ENCODE measurements at places on chromosomes 1 and 21.

DNA sequence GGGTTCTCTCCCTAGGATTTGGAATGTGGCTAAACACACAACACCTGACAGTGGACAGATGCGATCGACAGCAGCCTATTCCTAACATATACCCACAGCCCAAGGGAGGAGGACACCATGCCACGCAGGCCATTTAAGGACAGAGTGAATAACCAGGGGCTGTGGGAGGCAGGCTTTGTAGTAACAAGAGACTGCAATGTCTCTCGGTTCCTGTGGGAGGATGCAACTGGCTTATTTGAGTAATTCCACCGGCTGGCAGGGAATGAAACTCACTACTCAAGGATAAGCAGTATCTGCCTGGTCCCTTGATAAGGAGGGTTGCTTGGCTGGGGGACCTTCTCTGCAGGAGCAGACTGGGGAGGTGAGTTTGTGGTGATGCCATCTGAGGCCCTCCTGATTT lies 109.6 kb downstream of the PCP4 start:
- DNase-seq = no peak

- DNase-seq = no peak
Measured at GRCh38 chr21:34271189-34271851, 92.5 kb upstream of the KCNE2 start.

GRCh38 chr1:174135211-174135610 lies 24.1 kb upstream of the RABGAP1L start:
- no peak for DNase-seq

GRCh38 chr1:4224684-4225467 lies 324.8 kb upstream of the C1orf174 start:
- no peak for DNase-seq

- no peak for DNase-seq
Measured at GRCh38 chr1:15261155-15262002, 14.4 kb downstream of the FHAD1 start.

GRCh38 chr1:5751833-5752745 lies 240.1 kb downstream of the NPHP4 start:
- no peak for DNase-seq

DNA sequence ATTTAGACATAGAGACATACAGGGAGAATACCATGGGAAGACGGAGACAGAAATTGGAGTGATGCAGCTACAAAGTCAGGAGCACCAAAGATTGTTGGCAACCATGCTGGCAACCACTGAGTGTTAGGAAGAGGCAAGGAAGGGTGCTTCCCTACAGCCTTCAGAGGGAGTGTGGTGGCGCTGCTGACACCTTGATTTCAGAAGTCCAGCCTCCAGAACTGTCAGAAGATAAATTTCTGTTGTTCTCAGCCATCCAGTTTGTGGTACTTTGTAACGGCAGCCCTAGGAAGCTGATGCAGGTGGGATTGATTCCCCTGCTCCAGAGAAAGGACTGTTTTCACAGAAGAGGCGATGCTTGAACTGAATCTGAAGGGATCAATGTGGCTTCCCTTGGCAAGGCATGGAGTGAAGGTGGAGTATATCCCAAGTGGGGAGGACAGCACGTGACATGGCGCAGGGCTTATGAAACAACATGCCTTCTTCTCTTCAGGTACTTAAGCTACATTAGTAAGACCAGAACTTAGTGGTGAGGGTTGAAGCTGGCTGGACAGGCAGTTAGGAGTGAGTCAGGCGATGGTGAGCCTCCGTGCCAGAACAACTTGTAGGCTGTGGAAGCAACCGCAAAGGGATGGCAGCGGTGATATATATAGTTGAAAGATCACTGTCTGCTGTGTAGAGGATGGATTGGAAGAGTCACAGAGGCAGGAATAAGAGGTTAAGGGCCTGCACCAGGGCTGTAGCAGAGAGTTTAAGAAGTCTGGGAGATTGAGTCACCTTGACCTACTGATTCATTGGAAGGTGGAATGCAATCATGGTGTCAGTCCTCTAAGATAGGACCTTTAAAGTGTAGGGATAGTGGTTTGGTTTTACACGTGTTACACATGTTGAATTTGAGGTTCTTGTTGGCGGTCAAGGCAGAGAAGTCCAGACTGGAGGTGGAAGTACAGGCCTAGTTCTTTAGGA lies 2.1 kb downstream of the LEPR start:
- DNase-seq = no peak

GRCh38 chr1:2347896-2348295 lies 43.5 kb downstream of the MORN1 start:
- DNase-seq = no peak

- no peak for DNase-seq
Measured at GRCh38 chr1:168520832-168521231, 23.0 kb downstream of the XCL2 start.

DNA sequence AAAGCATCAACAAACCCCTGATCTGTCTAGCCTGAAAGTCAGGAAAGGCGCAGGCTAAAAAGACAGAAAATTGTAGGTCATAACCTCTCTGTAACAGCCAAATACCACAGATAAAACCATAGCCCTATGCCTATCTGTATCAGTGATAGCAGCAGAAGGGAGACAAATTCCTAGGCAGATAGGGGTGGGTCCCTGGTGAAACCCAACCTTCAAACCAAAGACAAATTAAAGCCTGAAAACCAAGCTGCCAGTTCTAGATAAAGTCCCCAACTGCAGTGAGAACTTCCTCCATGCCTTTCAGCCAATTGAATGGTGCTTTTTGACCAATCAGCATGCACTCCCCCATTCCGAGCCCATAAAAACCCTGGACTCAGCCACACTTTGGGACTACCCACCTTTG lies 115.3 kb downstream of the NTPCR start:
- DNase-seq = no peak

- DNase-seq = no peak
Measured at GRCh38 chr1:82724246-82724645, 923.5 kb downstream of the ADGRL2 start.

DNA sequence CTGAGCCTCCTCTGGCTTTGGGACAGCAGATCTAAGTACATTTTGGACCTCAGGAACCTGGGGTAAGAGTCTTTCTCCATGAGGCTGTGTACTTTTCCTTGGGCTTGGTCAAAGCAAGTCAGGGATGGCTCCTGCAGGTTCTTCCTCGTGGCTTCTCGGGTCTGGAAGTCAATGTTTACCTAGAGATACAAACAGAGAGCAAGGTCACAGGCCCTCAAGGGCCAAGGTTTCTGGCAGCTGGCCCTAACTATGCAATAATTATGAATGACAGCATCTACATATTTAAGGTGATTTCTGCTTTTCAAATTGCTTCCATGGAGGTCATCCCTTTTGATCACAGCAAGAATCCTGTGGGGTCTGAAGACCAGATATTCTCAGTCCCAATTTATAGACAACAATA lies 37.6 kb downstream of the RGS8 start:
- DNase-seq = no peak

- no peak for DNase-seq
Measured at GRCh38 chr1:27161594-27161993, 6.7 kb upstream of the SLC9A1 start.

DNA sequence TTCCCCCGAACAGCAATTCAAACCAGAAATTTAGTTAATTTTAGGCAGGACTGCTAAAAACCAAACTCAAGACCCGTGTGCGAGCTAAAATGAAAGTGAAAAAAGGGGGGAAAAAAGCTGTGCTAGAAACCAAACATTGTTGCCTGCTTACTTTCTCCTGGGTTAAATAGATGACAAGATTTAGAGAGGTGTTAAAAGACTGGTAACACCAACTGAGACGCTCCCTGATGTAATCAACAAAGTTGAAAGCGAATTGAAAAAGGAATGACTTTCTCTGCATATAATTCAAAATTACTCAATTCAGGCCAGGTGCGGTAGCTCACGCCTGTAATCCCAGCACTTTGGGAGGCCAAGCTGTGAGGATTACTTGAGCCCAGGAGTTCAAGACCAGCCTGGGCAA lies 6.8 kb downstream of the CDCA8 start:
- DNase-seq = no peak

DNA sequence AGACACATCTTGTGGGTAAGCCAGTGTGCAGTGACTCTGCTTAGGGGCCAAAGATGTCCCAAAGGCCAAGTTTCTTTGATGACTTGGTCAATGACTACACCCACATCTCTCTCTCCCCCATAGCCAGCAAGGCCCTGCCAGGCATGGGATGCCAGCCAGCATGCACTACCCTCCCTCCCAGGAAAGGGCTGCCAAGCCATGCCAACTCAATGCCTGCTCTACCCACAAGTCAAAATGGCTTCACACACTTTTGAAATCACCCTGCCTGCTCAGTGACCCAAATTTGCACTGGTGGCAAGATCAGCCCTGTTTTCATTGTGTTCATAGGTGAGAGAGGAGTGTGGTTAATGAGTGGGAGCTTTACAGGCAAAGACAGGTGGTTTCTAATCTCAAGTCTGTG lies 112.5 kb downstream of the MATN1 start:
- no peak for DNase-seq

DNA sequence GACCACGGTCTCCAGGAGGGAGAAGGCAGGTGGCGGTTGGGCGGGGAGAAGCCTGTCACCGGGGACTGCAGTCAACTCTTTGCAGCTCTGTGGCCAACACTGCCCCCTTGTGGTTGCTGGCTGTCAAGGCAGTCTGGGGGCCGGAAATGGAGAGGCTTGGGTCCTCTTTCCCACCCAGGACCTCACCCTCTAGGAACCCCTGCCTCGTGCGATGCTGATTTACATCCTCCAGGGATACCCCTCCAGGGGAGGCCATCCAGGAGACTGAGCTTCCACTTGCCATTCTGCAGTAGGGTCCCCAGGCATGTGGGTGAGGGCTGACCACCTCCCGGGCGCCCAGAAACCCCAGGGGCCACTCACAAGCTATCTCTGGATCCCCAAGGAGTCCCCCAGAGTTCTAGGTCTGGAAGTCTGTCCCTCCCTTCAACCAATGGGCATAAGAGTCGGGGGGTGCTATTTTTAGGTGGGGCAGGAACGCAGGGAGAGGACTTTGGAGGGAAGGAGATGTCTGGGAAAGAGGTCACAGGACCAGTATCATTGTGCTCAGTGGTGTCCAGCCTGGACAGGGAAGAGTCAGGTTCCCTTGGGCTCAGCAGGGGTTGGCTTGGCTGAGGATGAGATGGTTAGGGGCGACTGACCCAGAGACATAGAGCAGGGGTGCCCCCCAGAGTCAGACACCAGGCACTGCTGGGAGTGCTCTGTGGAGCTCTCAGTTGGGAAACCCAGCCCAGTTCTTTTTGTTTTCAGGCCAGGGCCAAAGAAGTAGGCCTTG lies 7.1 kb upstream of the GPR61 start:
- peak; percentile 79 for DNase-seq

DNA sequence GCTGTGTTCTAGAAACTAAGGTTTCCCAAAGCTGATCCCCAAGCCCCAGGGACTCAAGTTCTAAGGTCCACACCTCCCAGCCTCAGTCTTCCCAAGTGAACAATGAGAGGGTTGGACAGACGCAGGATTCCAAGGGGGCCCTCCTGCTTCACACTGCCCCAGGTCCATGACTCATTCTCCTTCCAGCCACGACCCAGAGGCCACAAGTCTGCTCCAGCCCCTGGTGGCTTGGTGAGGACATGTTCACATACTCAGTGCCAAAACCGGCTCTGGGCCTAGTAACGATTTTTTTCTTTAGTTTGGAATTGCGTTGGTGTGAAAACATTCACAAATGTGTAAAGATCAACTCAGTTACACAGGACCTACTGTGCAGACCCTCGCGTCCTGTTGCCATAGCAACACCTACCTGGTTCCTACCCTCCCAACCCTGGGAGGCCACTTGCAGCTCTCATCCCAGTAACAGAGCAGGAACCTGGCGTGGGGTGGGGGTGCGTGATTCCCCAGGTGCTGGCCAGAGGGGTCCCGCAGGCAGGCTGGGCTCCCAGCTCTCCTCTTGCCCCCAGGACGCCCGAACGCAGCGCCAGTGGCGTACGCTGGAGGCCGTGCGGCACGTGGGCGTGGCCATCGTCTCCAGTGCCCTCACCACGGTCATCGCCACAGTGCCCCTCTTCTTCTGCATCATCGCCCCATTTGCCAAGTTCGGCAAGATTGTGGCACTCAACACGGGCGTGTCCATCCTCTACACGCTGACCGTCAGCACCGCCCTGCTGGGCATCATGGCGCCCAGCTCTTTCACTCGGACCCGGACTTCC lies 57.0 kb downstream of the DISP3 start:
- no peak for DNase-seq

Measured in stimulated activated CD4-positive, alpha-beta T cell treated with anti-CD3 and anti-CD28 coated beads, Interleukin-1b, Interleukin-23, amount 100 ng/mL, for 1 hour (primary cell).